NCI-H2029 (cell line): ENCODE measurements at places on chromosomes 7 and 10.

GRCh38 chr7:26036092-26036491 is 115.9 kb upstream of the NFE2L3 start:
- DNase-seq = no peak

DNA sequence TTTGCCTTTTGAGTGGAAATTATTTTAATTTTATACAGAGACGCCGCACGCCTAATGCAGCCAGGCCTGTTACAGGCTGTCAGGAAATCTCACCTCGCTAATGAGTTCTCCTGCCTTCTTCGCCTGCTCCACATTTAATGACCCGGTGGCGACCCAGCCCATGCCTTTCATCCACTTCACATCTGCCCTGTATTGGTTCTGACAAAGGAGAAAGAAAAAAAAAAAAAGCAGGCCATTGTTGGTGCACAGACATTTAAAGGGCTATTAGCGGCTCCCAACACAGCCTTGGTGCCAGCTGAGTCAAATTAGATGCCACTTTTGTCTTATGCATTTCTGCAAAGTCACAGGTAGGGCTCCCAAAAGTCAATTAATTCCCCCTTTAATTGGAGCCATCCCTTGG is 43.3 kb downstream of the NRAP start:
- no peak for DNase-seq

GRCh38 chr7:93958216-93958615 is 36.7 kb downstream of the GNG11 start:
- DNase-seq = no peak

GRCh38 chr10:74227697-74228424 is 76.8 kb downstream of the ADK start:
- DNase-seq = no peak

DNA sequence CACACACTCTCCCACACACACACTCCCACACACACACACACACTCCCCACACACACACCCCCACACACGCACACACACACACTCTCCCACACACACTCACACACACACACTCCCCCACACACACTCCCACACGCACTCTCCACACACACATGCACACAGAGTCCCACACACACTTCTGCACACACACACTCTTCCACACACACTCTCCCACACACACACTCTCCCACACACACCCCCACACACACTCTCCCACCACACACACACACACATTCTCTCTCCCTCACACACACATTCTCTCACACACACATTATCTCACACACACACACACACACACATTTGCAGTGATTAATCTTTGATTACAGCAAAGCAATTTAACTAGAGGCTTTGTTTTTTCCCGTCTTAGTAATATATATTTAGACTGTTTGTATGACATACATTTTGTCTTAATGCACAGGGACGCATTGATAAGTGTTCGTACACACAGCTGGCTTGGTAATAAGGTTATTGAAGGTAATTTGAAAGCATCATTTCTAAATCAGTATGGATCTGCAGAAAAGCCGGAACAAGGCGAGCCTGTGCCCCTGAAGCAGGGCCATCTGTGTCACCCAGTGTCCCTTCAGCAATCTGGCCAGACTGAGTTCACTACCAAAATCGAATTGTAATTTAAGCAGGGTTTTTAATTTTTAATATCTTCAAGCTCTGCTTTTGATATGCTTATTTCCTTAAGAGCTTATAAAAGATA is 69.9 kb upstream of the SH2B2 start:
- no peak for DNase-seq

DNA sequence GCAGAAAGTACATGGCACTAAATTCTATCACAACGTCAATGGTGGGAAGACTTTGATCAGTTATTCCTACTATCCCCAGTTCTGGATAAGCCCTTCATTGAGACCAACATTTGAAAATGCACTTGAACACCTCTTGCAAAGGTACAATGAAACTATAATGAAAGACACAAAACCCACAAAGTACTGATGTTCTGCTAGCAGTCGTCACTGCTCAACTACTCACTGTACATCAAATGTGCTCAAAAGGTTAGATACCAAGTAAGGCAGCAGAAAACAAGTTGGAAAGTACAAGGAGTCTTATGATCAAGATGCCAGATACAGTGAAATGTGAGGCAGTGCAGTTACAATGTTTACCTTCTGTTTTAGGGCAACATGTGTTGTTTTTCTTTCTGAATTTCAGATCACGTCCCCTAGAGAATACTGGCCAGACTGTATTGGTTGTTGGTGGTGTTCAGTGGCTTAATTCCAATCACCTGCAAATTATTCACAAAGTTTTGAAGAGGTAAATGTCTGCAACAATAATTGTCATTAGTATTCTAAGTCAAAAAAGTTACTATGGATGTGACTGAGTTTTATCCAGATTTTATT is 62.4 kb upstream of the WNT16 start:
- no peak for DNase-seq

- DNase-seq = no peak
Observed at GRCh38 chr7:16822029-16822428, 17.2 kb upstream of the AGR2 start.

GRCh38 chr7:120813546-120814252 is 44.2 kb downstream of the TSPAN12 start:
- DNase-seq = no peak

GRCh38 chr7:47325337-47325736 is 256.6 kb downstream of the TNS3 start:
- DNase-seq = no peak

DNA sequence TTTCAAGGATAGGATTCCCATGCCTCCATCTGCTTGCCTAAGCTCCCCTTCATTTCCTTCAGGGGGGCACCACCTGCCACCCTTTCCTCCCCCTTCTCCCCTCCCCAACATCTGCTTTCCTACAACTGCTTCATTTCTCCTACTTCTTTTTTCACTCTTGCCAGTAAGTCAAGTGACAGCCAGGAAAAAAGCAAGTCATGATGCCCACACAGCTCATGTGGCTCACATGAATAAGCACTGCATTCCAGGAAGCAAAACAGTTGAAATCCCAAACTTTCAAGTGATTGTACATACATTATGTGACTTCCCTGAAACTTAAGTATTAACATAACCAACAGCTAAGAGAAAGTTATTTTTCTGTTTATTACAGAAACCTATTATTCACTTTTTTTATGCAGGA is 78.6 kb downstream of the TNS3 start:
- no peak for DNase-seq

GRCh38 chr10:127989481-127990012 is 82.6 kb downstream of the PTPRE start:
- no peak for DNase-seq

DNA sequence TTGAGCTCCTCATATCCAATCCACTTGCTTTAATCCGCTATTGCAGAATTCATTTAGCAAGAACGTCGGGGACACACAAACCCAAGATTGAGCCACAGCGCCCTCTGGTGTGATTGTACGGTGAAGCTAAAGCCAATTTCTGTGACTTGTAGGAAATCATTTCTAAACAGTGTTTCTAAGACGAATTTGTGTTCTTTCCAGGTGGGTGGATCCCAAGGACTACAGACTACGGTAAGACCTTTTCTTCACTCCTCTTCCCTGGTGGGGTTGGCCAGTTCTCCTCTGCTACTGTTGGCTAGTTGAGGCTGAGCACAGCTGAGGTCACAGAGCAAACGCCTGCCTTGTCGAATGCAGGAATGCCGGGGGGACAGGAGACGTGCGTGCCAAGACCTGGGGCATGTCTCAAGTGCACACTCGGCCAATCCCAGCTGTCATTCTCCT is 5.2 kb downstream of the DMBT1 start:
- DNase-seq = peak; percentile 9

DNA sequence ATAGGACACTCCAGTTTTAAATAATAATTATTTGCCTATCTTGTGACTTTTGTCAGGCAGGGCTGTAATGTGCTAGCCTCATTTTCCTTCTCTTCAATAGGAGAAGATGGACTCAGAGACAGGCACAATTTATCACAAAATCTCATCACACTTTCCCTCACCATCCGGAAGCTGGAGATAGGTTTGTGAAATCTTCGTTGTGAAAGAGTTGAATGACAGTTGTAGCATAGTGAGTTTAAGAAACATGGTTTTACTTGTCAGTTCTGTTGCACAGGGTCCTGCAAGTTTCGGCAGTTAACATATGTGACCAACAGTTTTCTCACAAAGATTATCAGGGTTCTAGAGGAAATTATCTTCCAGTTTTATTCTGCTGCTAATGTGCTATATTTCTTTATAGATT is 37.7 kb upstream of the MAP3K8 start:
- no peak for DNase-seq

GRCh38 chr10:27626890-27627289 is 118.7 kb downstream of the MKX start:
- no peak for DNase-seq

GRCh38 chr7:2051707-2052656 is 180.8 kb downstream of the MAD1L1 start:
- DNase-seq = peak; percentile 39

- no peak for DNase-seq
Observed at GRCh38 chr10:109963439-109963838, 40.1 kb upstream of the XPNPEP1 start.

DNA sequence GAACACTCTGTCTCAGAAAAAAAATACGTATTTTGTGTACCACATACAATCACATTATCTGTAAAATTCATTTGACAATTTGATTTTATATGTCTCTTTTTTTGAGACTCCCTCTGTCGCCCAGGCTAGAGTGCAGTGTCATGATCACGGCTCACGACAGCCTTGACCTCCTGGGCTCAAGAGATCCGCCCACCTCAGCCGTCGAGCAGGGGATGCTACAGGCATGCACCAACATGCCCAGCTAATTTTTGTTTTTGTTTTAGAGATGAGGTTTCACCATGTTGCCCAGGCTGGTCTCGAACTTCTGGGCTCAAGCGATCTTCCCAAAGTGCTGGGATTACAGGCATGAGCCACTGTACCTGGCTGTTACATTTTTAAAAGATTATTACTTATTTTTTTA is 11.6 kb upstream of the BAZ1B start:
- DNase-seq = no peak

DNA sequence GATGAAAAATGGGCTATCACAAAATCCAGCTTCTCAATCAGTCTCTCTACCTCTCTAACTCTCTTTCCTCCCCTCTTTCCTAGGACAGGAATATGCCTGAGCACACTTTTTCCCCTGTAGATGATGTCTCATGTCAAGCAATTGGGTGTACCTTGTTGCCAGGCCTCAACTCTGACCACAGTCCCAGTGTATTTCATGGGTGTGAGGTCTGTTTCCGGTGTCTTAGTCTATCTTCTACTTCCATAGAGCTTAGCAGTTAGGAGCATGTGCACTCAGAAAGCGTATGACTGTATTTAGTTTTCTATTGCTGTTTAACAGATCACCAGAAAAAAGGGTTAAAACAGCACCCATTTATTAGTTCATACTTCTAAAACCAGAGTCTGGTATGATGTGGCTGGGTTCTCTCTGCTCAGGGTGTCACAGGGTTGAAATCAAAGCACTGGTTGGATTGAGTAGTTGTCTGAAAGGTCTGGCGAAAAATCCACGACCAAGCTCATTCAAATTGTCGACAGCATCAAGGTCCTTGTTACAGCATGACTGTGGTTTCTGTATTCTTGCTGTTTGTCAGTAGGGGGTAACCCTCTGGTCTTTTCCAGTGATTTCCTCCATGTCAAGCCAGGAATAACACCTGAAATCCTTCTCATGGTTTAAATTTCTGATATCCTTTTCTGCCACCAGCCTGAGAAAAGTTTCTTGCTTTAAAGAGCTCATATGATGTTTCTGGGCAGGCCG is 130.0 kb downstream of the THSD7A start:
- DNase-seq = no peak

DNA sequence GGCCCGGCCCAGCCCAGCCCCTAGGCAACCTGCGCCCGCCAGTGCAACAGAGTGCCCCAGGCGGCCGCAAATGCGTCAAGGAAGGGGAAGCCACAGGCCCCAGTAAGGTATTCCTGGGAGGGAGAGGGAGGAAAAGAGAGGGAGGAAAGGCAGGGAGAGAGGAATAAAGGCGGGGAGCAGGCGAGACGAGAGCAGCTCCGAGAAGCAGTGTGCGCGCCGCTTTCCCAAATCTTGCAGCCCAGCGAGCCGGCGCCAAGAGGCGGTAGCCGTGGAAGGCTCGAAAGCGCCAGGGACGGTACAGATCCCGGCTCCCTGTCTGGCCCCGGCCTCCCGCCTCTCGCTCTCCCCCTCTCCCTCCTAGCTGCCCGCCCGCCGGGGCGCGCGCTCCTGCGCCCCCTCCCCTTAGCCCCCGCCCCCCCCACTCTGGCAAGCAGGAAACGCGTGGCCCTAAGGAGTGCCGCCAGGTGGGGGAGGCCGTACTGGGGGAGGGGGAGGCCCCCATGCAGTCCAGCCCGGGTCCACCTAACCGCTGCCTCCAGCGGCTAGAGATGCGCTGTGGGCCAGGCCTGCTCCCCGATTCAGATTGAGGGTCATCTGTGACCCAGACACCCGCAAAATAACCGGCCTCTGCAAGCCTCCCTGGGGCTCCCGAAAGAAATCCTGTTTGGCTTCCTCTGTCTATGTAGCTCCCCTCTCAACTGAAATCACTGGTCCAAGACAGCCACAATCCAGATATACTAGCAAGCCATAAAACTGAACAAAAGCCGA is 4.3 kb downstream of the HOXA10 start:
- no peak for DNase-seq

DNA sequence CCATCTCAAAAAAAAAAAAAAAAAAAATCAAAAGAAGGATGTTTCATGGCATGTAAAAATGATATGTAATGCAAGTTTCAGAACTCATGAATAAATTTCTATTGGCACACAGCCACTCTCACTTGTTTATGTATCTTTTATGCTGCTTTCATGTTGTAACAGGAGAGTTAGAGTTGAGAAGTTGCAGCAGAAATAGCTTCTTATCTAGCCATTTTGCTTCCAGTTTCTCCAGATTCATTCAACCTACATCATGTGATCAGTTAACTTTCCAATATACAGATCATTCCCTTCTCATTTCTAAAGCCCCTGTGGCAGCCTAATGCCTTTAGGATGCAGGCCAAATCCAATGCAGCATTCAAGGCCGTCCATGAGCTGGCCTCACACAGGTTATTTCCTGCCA is 30.4 kb downstream of the ZNF786 start:
- no peak for DNase-seq

GRCh38 chr7:70529914-70530585 is 601.9 kb upstream of the GALNT17 start:
- no peak for DNase-seq

DNA sequence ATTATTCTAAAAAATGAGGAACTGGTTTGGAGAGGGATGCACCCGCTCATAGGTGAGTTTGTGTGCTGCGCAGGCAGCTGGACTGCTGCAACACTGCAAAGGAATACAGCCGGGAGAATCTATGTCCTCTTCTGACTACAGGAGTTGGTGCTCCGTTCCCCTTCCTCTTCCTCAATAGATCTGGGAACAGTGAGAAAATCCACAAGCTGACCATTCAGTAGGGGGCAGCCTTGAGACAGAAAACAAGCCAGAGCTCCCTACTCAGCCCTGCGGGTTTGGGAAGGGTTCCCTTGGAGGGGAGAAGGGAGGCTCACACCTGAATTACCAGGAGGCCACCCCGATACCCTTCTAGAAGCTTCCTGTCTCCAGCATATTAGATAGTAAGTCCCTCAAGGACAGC is 87.3 kb upstream of the FOXI2 start:
- no peak for DNase-seq
